ENCODE measurements at places on chromosomes 2 and 18.

- DNase-seq: no peak
These were observed 1.7 kb upstream of the MYO3B start for GRCh38 chr2:170176212-170176611.

DNA sequence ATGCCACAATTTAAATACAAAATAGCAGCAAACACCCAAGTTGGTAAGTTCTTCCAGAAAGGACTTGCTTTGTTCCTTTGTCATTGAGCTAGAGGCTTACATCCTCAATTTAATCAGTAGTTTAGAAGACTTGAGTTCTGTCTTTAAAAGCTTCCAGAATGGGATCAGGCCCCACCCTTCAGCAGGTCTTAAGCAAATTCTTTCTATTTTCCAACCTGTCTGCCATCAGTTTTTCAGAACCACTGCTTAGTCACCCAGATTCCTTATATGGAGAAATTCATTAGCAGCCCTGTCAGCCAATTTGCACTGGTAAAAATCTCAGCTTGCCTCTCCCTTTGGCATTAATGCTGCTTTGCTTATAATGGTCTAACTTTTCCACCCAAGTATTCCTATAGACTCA lies 263.6 kb upstream of the HNMT start:
- no peak for DNase-seq

GRCh38 chr2:33680644-33681363 lies 81.7 kb upstream of the FAM98A start:
- no peak for DNase-seq

- peak; percentile 50 for DNase-seq
These were observed 1.3 kb upstream of the PDK1 start for GRCh38 chr2:172554352-172555271.

DNA sequence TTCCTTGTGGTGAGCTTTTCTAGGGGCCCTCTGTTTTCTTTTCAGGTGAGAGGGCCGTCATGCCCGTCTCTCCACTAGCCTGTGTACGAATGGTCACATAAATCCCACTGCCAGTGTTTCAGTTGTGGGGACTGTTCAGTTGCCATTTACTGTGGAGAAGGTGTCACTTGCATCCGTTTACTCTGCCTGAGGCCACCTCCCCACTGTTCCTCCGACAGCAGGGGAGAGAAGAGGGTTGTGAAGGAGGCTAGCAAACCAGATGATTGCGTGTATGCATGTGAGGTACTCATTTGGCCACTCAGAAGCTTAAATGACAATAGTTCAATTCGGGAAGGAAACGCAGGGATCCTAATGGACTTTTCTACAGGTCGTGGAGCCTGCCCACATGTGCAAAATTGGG lies 3.3 kb downstream of the MTCL1 start:
- DNase-seq: no peak

GRCh38 chr2:233817361-233817911 lies 36.9 kb downstream of the HJURP start:
- DNase-seq: no peak

DNA sequence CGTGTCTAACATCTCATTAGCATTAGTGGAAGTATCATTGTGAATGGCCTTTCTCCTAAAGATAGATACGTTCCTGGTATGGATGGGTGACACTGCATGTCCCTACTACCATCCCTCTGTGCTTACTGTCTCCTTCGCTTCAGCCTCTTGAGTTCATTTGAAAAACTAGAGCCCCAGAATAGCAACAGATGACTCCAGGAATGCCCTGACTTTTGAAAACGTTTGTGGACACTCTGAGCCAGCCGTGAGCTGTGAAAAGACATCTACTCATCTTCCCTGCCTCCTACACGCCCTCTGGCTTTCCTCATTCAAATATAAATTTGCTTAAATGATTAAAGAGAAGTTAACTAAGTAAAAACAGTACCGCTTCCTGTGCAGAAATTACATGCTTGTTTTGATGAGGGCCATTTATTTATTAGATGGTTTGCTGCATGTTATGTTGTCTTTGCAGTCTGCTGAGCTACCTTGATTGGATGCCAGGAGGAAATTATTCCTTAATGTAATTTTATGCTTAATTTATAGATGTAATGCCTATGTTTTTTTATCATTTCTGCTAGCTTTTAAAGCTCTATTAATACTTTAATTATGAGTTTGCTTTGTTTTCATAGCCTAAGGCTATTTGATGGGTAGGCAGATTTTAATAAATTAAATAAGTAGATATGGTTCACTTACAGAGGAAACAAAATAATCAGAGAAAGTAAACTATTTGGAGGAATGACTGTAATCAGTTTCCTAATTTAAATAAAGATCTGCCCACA lies 32.1 kb upstream of the MYO3B start:
- DNase-seq: no peak

- DNase-seq: no peak
These were observed 641.7 kb downstream of the CBLN2 start for GRCh38 chr18:71902482-71902881.

DNA sequence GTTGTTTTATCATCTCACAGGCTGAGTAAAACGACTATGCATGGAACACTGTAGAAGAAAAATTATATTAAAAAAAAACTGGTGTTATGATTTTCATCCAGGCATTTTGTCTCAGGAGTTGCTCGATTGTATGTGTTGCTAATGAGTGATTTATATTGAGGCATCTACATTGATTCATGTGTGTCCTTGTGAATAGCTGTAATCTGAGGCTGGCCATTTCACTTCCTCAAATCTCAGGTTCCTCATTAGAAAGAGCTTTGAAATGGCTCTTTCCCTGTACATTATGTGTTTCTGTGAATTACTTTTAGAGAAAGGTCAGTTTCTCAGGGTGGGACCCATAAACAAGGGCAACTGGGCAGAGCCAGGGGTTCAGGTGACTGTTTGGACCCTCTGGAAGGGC lies 2.3 kb downstream of the IL18R1 start:
- DNase-seq: no peak

DNA sequence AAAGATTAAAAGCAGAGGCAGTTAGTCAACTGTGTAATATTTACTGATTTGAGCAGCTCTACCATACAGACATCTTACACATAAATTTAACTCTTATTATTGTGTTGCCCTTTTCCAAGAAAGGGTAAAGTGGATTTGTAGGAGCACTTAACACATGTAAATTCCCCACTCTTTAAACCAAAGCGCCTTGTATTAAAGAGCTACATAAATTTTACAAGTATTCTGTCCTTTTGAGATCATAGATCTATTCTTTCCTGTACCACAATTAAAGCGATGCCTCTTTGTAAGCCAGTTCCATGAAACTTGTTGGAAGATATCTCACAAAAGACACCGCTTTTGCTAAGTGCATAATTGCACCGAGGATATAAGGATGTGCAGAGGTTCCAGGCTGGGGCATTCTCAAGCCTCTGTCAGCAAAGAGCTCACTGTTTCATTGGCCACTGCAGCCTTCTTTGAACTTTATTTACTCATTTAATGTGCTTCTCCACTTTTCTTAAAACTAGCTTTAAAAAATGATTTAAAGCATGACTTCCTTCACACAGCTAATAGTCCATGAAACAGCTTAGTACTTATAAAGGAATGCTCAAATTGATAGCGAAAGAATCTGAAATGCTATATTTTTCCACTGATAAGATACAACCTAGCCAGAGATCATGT lies 520.0 kb upstream of the TCF4 start:
- DNase-seq: no peak

DNA sequence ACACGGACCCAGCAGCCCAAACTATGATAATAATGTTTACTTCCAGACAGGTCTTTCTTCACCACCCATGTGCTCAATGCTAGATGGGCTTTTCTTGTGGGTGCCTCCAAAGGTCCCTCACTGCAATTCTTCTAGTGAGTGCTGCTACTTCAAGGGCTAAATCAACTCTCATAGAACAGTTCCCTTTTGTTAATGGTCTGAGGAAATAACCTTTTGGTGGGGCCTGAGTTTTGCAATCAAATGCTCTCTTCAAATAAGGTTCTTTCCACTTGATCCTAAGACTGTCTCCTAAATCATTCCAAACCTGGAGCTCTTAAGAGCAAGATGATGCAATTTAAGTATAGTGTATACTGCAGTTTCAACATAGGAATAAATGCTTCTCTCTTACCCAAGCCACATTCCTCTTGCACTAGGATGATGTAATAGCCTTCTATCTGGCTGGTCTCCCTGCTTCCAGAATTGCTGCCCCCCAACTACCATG lies 6.0 kb downstream of the NEMP2 start:
- DNase-seq: no peak

DNA sequence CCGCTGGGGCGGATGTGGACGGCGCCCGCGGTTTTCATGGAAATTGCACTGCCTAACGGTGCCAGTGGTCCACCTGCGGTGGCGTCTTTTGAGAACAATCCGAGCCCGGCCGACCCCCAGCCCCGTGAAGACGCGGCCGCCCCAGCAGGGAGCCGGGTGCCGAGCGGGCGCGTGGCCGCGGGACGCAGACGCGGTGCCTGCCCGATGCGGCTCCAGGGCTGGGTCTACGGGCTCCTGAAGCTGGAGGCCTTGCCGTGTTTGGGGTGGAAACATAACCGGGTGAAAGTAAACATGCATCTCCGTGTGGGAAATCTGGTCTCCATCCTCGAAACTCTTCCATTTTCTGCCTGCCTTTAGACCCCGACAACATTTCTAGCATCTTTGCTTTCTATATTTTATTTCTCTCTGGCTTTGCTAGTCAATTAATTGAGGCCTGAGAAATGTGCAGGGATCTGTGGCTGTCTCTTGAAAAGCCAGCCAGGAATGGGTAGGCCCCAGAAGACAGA lies 572 bp downstream of the INPP4A start:
- no peak for DNase-seq

DNA sequence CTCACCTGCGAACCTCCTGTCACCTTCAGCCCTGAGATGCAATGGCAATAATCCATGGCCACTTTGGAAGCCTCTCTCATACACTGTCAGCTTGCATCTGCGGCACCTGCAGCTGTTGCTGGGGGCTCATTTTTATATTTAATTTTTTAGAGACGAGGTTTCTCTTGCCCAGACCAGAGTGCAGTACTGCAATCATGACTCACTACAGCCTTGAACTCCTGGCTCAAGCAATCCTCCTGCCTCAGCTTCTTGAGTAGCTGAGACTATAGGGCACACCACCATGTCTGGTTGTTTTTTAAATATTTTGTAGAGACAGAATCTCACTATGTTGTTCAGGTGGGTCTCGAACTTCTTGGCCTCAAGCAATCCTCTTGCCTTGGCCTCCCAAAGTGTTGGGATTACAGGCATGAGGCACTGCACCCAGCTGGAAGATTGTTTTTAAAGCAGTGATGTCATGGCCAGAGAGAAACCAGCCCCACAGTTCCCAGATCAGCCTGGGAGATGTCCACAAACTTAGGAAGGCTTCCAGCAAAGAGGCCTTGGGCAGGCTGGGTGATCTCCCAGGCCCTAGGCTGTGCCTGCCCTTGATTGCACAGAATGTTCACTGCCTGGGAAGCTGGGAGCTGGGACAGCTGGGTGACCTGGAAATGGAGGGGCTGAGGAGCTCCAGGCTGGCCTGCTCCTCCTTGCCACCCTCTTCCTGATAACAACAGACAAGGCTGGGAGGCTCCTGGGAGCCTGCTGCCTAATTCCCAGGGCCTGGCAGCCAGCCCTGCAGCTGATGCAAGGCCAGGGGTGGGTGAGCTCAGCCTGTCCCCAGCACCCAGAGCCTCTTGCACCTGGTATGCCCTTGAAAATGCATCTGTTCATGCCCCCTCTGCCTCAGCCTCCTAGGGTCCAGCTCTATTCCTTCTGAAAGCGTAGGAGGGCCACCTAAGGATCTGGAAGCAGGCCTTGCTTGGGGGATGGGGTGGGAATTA lies 27.1 kb downstream of the SH2D6 start:
- no peak for DNase-seq

DNA sequence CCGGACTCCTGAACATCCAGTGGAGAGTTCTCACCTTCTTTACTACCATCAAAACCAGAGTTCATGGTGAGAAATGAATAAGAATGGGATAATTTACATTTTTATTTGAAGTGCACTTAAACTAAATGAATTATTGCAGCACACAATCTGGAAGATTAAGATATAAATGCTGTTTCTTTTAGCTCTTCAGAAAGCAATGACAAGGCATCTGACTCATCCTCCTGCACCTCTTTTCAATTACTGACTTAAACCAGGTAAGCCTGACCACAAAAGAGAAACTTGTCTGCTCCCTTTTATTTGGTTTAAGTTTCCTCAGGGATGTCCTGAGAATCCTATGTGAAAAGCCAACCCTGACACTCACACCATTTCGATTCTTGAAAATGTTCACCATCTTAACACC lies 720 bp upstream of the DSC2 start:
- no peak for DNase-seq

GRCh38 chr2:23565374-23565773 lies 180.4 kb downstream of the KLHL29 start:
- DNase-seq: no peak

DNA sequence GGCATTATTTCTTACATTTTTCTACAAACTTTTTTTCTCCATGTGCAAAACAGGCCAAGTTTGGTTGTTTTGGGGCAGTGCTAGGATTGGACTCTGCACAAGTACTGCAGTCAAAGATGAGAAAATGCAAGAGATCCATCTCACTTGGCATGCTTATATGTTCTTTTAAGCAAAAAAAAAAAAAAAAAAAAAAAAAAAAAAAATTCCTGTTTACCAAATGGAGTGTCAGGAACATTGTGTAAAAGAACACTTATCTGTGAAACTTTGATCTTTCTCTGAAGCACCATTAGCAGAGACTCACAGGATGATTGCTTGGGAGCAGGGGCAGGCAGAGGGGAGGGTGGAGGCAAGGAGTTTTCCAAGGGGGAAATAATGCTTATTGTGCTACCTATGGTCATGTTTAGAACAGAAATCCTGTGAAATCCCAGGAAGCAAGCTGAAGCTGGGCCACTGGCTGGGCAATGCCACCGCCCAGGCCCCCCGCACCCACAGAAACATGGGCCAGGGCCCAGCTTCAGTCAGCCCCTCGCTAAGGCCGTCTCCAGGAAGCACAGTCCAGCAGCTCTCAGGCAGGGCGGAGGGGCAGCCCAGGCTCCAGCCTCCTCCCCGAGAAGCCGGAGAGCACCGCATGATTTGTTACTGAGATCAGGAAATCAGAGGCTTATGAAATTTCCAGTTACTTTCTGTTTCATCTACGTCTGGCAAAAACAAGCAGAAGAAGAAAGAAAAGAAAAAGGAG lies 229.4 kb downstream of the ZNF516 start:
- DNase-seq: no peak

DNA sequence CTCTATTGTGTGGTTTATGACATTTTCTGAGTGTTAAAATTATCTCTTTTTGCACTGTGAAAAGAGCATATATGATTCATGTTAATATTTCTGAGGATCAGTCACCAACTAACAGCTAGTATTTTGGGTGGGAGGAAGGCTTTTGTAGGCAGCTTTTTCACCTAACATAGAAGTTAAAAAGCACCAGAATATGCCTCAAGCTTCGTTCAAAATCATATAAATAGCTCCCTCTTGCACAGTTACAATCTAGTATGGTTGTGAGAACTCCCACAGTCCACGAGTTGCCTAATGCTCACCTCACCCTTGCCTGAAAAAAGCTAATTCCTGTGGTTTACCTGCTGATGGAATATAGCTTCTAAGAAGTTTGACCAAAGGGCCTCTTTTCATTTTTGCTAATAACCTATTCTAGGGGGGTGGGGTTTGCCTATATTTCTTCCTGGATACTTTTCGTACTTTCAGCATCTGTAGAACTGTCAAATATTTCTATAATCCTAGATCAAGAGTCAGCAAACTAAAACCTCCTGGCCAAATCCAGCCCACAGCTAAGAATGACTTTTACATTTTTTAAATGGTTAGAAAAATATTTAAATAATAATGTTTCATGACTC lies 167.1 kb upstream of the FOSL2 start:
- no peak for DNase-seq

GRCh38 chr2:173216051-173216450 lies 138.6 kb upstream of the CDCA7 start:
- no peak for DNase-seq

Data from CD4-positive, CD25-positive, alpha-beta regulatory T cell (primary cell).